Putamen (tissue), 1 donor: ENCODE measurements at places on chromosomes 4 and X.

DNA sequence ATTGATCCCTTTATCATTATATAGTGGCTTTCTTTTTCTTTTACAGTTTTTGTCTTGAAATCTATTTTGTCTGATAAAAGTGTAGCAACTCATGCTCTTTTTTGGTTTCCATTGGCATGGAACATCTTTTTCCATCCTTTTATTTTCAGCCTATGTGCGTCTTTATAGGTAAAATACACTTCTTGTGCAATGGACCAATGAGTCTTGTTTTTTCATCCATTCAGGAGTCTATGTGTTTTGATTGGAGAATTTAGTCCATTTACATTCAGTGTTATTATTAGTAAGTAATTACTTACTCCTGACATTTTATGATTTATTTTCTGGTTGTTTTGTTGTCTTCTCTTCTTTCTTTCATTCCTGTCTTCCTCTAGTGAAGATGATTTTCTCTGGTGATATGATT, 66.4 kb upstream of the IL2 start:
- no peak for DNase-seq

DNA sequence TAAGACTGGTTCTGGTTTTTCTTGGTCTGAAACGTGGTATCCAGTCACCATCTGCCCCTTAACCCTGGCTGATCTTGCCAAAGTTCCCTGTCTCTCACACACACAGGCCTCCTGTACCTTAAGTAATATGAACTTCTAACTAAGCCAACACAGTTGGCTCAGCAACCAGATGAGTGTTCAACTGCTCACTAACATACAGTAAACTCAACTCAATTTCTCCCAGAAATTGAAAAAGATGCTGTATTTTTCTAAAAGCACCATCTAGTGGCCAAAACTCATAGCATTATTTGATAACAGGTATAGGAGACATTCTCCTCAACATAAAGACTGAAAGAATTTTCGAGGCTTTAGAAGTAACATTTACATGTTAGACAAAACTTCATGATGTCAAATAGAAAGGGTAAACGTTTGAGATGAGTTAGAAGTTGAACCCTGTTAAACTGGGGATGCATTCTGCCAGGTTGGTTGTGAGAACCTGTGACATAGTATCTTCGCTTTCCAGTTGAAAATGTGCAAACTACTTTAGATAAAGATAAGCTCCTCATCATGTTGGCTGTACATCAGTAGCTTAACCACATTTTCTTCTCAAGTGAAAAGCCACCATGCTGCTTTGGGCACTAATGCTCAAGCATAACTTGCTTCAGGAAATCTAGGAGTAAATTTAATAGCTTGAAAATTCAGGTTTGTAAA, 31.2 kb downstream of the CCNI start:
- DNase-seq = peak; percentile 16

- DNase-seq = no peak
Observed at GRCh38 chr4:185767528-185767927, 44.5 kb downstream of the SORBS2 start.

GRCh38 chrX:134171661-134172587, 65.1 kb upstream of the CCDC160 start:
- peak; percentile 20 for DNase-seq

- no peak for DNase-seq
Observed at GRCh38 chr4:117429061-117429460, 343.7 kb upstream of the TRAM1L1 start.

GRCh38 chr4:153771046-153771445, 11.2 kb upstream of the RNF175 start:
- peak; percentile 53 for DNase-seq

GRCh38 chr4:124065936-124066335, 646.6 kb downstream of the ANKRD50 start:
- DNase-seq = no peak

- no peak for DNase-seq
Observed at GRCh38 chr4:23060776-23061175, 368.0 kb downstream of the GBA3 start.

DNA sequence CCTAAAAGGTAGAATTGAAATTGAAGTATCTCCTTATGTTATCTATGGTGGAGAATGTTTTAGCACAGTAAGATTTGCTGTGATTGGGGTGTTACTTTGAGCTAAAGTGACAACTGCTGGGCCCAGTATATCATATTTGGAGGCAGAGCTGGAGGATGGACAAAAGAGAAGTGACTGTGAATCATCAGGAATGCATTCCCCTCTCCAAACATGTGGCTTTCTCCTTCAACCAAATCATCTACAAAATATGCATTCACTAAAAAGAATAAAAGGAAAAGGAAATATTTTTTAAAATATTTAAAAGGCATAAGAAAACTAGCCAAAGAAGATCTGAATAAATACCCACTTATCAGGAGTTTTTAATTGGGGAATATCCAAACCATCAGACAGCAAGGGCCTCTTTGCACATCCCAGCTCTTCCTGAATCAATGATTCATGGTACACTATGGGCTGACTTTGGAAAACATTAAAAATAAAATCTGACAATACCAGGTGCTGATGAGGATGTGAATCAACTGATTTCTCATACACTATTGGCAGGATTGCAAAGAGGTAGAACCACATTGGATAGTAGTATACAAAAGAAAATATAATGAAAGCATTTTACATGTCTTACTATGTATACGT, 671.7 kb upstream of the NR3C2 start:
- no peak for DNase-seq

GRCh38 chrX:68660746-68661145, 13.3 kb downstream of the STARD8 start:
- DNase-seq = no peak

DNA sequence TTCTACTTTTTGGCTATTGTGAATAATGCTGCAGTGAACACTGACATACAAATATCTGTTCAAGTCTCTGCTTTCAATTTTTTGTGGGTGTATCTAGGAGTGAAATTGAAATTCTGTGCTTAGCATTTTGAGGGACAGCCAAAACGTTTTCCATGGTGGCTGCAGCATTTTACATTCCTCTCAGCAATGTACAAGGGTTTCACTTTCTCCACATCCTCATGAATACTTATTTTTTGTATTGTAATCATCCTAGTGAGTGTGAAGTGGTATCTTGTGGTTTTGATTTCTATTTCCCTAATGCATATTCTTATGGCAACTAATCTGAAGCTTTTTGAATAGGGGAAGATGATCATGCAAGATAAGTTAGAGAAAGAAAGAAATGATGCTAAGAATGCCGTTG, 40.3 kb downstream of the HSPA4L start:
- no peak for DNase-seq

GRCh38 chr4:168385142-168385490, 66.6 kb upstream of the DDX60 start:
- no peak for DNase-seq

DNA sequence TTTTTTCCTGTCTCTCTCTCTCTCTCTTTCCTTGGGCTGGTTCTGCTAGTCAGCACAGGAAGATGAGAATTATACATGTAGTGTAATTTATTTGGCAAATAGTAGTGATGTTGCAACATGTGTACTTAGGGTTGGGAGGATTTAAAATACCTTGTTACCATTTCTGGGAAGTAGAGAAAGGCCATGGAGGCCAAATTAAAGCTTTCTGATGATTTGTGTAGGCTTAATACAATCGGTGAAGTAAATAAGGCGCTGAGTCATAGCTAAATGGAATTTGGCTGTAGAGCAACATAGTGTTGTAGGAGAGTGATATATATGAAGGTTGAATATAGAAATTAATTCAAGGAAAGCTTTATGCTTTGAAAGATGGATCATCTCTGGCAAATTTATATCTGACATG, 295.3 kb downstream of the GRID2 start:
- DNase-seq = no peak

DNA sequence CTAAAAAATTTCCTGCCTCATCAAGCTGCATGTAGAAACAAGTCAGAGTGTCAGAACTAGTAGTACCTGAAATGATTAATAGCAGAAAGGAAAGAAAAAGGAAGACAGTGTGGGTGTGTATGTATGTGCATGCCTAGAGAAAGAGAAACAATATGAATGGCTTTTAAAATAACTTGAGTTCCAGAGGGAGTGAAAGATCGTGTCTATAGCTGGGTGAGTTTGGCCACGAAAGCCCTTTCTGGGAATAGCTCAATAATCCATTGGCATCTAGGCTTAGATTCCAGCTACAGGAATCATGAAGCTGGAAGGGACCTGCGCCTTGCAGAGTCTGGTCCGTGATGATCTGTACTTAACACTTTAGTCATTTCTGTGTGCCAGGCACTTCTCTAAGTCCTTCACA, 195.6 kb downstream of the RAPGEF2 start:
- DNase-seq = no peak

- peak; percentile 60 for DNase-seq
Observed at GRCh38 chr4:167232805-167233684, 1.2 kb downstream of the SPOCK3 start.

DNA sequence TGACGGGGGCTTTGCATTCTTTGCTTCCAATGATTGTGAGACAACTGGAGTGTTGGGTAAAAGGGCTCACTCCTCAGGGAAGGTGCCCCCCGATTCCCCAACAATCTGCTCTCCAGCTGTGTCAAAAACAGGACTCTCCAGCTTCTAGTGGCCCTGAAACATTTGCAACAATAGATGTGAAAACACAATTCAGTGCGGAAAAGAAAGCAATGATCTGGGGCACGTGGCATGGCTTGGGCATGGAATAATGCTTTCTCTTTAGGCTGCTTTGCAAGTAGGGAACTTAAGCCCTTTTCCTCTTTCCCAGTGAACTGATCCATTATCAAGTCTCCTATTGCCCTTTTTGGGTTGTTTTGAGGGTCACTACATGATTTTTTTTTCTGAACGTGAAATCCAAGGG, 239.9 kb downstream of the C4orf33 start:
- no peak for DNase-seq

DNA sequence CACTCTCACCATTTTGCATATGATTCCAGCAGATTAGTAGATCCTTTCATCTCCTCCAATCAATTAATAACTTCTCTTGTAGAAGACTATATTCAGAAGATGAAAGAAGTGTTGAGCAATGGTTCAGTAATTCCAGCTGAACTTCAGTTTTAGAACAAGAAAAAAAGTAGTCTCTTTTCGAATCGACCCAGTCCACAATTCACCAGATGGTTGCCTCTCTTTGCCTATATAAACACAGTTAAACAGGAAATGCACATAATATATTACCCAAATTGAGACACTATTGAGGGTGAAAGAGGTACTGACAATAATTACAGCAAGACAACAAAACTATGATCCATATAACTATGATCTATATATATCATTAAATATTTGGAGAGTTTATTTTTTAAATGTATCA, 16.8 kb upstream of the FAM241A start:
- no peak for DNase-seq

DNA sequence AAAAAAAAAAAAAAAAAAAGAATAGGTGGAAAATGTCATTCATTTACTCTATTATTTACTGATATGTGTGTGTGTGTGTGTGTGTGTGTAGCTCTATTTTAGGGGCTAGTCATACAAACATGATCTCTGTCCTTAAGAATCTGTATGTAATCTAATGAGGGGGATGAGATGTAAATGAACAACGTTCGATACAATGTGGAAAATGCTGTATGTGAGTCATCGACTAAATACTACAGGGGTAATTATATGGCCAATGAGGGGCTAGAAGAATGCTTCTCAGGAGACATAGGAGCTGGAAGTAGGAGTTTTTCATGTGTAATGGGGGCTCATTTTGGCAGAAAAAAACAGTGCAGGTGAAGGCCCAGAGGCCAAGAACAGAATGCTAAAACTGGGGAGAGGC, 41.9 kb downstream of the LEF1 start:
- no peak for DNase-seq

DNA sequence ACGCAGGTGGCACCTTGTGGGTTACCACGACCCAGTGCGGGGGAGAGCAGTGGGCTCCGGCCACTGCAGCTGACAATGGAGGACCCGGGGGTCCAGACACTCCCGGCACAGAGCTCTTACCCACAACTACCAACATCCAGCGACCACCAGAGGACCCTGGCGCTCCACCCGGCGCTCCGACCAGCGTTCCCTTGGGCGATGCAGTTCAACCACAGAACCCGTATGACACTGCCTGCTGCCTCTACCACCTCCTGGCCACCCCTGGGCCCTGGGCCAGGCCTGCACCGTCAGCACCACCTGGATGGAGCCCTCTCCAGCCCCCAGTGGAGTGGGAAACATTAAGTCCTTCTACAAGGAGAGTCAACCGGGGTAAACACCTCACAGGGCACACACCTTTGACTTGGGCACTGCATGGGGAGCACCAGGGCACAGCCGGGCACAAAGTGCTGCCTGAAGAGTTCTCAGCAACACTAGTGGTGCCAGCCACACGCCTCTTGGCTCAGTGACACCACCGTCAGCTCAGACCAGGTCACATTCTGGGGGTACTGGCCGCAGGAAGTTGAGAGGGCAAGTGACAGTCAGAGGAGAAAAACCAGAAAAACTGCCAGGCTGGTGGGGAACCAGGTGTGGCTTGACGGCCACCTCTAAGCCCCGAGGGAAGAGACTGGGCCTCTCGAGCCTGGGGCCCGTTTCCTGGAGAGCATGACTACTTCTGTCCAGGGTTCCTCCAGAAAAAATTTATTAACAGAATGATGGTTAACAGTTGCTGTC, 2.6 kb downstream of the CTBP1 start:
- DNase-seq = no peak

- no peak for DNase-seq
Observed at GRCh38 chr4:120517966-120518365, 404.6 kb downstream of the PRDM5 start.

GRCh38 chr4:127406187-127406586, 226.6 kb upstream of the INTU start:
- no peak for DNase-seq

- no peak for DNase-seq
Observed at GRCh38 chr4:89489338-89489771, 181.8 kb upstream of the GPRIN3 start.

- DNase-seq = no peak
Observed at GRCh38 chrX:49644991-49645637, 46.3 kb downstream of the GAGE1 start.

DNA sequence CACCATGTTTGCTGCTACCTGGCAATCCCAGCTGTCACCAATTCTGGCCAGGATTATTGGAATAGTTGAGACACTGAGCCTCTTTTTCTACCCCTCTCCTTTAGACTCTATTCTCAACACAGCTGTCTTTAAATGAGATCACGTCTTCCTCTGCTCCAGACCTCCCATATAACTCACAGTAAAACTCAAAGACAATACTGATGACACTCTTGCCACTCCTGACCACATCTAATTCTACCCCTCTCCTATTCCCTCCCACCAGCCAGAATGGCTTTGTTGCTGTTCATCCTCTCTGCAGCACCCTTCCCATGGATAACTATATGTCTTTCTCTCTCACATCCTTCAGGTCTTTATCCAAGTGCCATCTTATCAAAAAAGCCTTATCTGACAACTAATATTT, 188.6 kb upstream of the IL15 start:
- DNase-seq = no peak

DNA sequence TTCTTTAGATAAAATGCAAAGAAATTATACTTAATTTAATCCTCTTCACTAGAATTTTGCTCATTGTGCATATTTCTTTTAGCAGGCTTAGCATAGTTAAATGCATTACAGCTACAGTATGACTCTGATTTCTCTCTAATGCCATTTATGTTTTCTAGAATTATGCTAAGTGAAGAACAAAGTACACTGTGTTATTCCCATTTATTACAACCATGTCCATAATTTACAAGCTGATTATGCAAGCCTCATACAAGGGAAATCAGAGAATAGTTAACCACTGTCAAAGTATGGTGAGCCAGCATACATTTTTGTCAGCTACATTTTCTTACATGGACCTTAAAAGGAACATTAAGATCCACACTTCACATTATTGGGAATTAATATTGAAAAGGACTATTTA, 99.1 kb downstream of the MAB21L2 start:
- no peak for DNase-seq
